ENCODE measurements at places on chromosomes 13 and 19. TPM values are rescaled to one million over a fixed set of nuclear protein-coding genes. Genes with fewer than 3 reads are reported as not detected.

DNA sequence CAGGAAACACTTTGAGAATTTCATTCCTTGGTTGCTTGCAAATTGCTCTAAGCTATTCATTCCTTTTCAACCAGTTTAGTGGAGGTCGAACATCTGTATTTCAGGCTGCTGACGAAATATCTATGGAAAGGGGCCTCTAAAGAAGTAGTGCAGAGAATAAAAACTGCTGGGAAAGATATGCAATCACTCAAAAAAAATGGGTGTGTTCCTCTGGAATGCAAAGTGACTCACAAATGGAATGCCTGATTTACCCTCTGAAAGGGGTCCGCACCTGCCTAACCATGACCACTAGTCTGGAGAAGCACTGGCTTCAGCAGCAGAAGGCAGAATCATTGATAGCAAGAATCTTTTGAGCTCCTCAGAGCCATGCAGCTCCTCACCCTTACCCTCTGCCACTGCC lies 129.4 kb downstream of the PCDH9 start:
- no peak for DNase-seq

GRCh38 chr19:7831452-7831851 lies 1.4 kb downstream of the EVI5L start:
- peak; percentile 50 for DNase-seq

DNA sequence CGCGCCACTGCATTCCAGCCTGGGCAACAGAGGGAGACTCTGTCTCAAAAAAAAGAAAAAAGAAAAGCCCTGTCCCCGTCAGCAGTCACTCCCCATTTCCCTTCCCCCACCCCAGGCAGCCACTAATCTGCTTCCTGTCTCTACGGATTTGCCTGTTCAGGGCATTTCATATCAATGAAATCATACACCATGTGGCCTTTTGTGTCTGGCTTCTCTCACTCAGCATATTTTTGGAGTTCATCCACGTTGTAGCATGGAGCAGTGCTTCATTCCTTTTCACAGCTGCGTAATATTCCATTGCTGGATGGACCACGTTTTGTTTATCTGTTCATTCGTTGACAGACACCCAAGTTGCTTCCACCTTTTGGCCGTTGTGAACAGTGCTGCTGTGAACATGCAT lies 36.1 kb upstream of the KLF2 start:
- no peak for DNase-seq

DNA sequence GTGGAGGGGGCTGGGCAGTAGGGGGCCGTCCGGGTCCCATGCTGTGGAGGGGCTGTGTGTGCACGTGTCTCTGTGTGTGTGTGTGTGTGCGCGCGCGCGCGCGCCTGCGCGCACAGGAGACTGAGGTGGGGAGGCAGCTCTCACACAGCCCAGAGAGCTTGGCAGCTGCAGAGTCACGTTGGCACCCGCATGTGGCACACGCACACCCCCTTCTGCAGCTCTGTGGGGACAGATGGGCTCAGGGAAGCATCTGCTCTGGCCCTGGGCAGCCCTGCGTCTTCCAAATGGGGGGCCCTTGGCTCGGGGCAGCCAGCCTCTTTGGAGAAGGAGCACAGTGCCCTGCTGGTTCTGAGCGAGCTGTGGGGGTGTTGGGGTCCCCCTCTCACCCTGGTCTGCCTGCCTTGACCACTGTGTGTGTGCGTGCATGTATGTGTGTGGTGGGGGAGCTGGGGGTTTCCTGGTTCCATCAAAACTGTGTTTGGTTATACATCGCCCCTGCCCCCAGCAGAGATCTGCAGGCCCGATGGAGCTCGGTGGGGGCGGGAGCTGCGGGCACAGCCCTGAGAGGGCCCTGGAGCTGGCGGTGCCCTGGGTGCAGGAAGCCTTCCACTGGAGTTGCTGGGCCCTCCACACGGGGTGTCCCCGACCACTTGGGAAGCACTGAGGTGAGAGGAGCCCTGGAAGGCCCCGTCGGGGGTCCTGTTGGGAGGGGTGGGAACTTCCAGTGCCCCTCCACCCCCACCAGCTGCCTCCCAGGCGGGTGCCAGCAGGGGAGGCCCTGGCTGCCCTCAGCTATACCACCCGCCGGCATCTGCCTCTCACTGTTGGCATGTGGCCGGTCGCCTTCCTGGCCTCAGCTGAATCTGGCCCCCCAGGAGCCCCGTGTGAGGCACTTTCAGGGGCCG lies 67.1 kb downstream of the KDM4B start:
- no peak for DNase-seq

DNA sequence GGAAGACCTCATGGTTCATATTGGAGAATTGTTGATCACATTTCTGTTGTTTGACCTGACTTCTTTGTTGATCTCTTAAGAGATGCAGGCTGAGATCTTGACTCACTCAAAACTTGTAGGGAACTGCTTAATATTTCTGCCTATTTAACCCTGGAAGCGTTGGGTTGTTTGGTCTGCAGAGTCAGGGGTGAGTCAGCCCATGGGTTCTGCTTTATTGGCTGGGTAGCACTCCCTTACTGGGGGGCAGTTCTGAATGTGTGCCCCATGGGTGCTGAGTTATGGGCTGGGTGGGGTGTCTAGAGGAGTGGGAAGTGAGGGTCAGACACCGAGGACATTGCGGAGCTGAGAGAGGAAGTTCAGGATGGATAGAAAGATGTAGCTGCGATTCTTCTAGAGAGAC lies 87.9 kb downstream of the LRCH1 start:
- peak; percentile 31 for DNase-seq

- no peak for DNase-seq
These were observed 98.8 kb downstream of the TBC1D4 start for GRCh38 chr13:75383064-75383715.

GRCh38 chr19:10332158-10332964 lies 968 bp downstream of the RAVER1 start:
- DNase-seq = no peak

The OXGR1 gene
- total RNA-seq = not detected

The GADD45GIP1 gene
- 64.2 TPM for total RNA-seq

The IRF2BP1 gene
- total RNA-seq = 24.6 TPM

The ELSPBP1 gene
- not detected for total RNA-seq
